ENCODE measurements at places on chromosomes 2 and 18.

DNA sequence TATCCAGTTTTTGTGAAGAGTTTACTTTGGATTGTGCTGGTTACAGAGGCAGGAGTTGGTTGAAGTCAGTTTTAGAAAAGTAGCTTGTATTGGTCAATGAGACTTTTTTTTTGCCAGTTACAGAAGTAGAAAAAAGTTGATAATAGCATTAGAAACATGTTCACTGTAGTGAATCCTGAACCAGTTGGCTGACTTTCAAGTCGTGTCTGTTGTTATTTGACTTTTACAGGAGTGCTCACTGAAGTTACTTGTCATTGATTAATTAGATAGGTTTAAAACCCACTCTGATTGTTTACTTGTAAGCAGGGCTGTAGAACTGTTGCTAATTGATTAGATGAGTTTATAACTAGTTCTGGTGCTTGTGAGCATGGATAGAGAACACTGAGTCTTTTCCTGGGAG, 312.0 kb upstream of the VWC2L start:
- no peak for DNase-seq

GRCh38 chr2:70895998-70896764, 39.5 kb upstream of the ATP6V1B1 start:
- no peak for DNase-seq

DNA sequence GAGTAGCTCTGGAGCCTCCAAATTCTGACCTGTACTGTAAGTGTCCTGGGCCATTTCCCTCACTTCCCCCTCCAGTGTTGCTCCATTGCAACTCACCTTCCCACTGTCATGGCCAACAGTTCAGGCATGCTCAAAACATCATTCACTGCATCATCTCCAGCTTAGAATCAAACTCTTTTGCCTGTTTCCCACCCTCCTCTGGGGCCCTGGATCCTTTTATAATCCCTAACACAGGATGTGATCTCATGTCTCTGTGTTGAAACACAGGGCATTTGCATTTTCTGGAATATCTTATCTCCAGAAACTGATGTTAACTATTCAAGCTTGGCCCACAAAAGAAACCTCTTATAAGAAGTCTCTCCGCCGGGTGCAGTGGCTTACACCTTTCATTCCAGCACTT, 3.0 kb downstream of the DPP4 start:
- DNase-seq = no peak

GRCh38 chr2:171347591-171348032, 86.2 kb downstream of the METTL8 start:
- DNase-seq = no peak

GRCh38 chr2:55018619-55019018, 31.6 kb downstream of the RTN4 start:
- DNase-seq = no peak

GRCh38 chr18:41022484-41022883, 932.5 kb upstream of the PIK3C3 start:
- no peak for DNase-seq

DNA sequence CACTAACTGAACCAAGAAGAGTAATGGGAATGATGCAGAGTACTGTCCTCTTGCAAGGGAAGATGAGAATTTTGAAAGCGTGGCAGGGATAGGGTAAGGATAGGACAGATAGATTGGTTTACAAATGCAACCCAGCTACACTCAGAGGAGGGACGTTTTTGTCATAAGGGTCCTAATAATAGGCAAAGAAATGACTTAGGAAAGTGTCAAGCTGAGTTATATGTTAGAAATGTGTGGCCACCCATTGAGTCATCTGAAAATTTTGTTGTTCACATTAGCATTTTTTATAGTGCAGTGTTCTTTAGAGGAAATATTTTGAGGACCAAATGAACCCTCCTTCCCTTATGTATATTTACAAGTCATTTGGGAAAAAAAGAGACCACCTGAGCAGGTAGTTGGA, 137.5 kb downstream of the PHLPP1 start:
- DNase-seq = no peak
